Iris pigment epithelial cell (primary cell): ENCODE measurements at places on chromosomes 4 and X.

GRCh38 chr4:111494471-111494870 is 650.8 kb upstream of the FAM241A start:
- DNase-seq = peak; percentile 56

- DNase-seq = peak; percentile 38
Observed at GRCh38 chrX:130170752-130171445, 863 bp upstream of the RAB33A start.

- DNase-seq = no peak
Observed at GRCh38 chr4:151175754-151176631, 76.6 kb downstream of the RPS3A start.

GRCh38 chr4:57448901-57449300 is 338.7 kb upstream of the IGFBP7 start:
- no peak for DNase-seq

- peak; percentile 23 for DNase-seq
Observed at GRCh38 chrX:102765809-102766208, 45.3 kb downstream of the GPRASP3 start.

DNA sequence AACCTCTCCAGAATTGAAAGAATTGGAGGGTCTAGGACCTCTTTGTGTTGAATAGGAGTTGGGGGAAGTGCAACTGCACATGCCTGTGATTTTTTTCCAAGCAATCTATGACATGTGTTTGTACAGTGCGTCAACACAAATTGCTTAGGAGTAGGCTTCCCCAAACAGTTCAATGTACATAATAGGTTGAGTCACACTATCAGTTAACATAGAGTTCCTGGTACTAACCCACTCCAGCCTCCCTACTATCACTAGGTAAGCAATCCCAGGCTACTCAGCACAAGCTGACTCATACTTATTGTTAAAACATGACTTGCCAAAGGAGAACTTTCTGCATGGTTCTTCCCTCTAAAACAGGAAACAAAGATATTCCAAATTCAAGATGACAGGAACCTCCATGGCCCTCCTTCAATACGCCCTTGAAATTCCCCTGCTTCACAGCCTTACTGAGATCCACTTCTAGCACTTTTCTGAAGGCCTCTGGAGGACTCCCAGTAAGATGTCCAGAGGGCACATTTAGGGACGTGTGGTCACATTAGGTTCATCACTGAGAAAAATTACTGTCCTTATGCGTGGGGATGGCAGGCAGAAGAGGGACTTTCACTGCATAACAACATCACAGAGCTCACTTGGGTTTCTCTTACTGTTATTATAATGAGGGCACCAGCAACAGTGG is 8.4 kb upstream of the VSIG1 start:
- peak; percentile 90 for DNase-seq

DNA sequence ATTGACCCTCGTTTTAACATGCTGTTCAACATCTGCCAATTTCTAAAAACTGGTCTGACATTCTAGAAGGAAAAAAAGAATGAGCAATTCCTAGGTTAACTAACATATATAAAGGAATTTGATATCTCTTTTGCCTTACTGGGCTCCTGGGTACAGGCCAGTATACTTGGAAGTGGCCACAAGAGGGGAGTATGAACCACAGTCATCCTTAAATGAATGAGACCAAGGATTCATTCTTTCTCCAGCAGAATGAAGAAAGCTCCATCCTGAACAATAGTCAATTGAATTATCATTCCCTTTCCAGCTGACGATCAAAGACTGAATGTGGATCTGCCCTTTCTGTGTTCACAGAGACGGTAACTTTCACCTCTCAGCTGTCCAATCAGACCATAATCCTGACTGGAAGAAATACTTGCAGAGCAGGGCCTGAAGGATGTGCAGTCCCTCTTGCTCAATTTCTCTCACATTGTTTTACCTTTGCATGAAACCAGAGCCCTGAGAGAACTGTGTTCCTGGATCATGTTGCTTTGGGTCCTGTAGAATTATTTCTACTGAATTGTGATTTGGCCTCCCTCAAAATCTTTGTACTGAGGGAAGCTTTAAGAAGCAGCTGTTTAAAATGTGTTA is 14.8 kb upstream of the SPARCL1 start:
- peak; percentile 72 for DNase-seq

DNA sequence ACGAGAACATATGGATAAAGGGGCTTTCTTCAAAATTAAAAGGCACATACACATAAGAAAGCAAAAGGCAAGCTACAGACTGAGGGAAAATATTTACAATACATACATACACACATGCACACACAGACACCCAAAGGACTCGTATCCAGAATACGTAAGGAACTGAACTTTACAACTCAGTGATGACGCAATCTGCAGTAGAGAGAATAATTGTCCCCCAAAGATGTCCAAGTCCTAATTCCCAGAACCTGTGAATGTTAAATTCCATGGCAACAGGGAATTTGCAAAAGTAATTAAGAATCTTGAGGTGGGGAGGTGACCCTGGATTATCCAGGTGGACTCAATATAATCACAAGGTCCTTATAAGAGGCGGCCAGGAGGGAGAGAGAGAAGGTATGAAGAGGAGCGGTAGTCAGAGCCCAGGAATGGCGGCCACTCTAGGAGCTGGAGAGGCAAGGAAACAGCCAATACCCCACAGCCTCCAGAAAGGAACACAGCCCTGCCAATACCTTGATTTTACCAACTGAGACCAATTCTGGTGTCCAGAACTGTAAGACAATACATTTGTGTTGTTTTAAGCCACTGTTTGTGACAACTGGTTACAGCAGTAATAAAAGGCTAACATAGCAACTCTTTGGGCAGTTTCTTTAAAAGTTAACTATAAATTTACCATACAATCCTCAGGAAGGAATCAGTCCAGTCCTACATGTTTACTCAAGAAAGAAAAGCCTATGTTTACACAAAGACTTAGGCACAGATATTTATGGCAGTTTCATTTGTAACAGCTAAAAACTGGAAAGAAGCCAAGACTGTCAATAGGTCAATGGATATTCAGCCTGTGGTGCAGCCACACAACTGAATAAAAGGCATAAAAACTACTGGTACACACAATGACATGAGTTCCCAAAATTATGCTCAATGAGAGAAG is 27.3 kb upstream of the STS start:
- DNase-seq = peak; percentile 80

GRCh38 chr4:168021666-168022065 is 70.7 kb upstream of the ANXA10 start:
- peak; percentile 20 for DNase-seq

DNA sequence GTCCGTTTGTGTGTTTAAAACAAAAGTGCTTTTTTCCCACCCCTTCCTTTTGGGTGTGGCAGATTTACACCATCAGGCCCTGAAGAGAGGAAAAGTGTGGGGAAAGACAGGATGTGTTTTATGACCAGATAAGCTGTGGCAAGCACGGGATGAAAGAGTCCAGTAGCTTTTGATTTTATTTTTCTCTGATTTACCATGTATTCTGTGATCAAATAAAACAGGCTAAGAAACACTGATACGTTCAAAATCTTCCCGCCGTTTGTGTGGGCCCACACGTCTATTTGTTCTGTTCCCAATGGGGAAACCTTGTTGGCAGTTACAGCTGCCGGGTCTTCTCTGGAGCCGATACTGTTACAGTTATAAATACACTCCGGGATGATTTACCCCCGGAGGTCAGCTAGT is 10.8 kb downstream of the LRP2BP start:
- peak; percentile 12 for DNase-seq

GRCh38 chr4:144644368-144645101 is 1.4 kb upstream of the HHIP start:
- no peak for DNase-seq

DNA sequence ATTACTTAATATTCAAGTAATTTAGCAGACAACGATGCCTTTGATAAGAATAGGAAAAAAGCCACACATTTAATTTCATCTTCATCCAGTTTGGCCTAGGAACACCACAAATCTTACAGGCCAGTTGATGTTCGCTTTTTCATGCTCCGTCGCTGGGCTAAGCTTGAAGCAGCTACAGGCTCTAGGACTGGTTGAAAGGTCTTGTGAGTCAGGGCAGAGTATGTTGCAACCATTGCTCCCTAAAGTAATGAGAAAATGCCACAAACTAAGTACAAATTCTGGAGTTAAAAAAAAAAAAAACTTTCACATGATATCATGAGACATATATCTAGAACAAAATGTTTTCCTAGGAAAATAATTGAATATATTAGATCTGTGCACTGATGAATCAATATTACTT is 123.8 kb downstream of the RPS6KA6 start:
- peak; percentile 76 for DNase-seq

GRCh38 chr4:11183356-11183740 is 245.3 kb downstream of the HS3ST1 start:
- no peak for DNase-seq

DNA sequence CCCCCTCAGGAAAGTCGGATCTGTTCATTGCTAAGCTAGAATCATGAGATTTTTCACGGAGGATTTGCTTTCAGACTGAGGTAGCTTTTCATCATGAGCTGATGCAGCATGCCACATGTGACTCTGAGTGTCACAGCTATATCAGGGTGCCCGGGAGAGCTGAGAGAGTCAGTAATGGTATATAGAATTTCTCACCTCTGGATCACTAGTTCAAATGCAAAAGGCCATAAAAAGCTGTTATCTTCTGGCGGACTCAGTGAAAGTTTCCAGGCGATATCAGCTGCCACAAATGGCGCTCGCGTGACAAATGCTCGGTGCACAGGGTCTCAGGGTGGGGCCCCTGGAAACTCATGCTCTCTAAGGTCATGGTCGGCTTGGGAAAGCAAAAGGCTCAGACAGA is 150.1 kb downstream of the DHX15 start:
- DNase-seq = no peak

- DNase-seq = no peak
Observed at GRCh38 chr4:2276581-2277325, 14.8 kb upstream of the MXD4 start.

DNA sequence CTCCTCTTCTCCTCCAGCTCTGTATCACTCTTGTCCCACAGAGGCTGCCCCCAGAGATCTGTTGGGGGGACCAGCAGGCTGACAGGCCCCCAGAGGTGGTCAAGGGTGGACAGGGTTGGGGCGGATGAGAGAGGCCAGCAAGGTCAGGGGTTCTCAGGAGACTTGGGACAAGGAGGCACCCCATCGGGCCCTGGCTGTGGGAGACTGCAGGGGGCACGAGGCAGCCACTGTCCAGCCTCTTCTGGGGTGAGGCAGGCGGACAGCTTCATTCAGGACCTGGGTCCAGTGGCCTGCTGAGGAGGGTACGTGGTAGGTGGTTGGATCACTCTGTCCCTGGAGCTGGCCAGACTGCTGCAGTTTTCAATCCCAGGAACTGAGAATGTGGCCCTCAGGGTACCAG is 24.6 kb downstream of the ETDB start:
- no peak for DNase-seq

- no peak for DNase-seq
Observed at GRCh38 chr4:45518832-45519231, 605.0 kb downstream of the GABRG1 start.

GRCh38 chr4:168656946-168657473 is 160.2 kb downstream of the PALLD start:
- no peak for DNase-seq

- DNase-seq = no peak
Observed at GRCh38 chr4:116880625-116881024, 204.8 kb downstream of the TRAM1L1 start.

DNA sequence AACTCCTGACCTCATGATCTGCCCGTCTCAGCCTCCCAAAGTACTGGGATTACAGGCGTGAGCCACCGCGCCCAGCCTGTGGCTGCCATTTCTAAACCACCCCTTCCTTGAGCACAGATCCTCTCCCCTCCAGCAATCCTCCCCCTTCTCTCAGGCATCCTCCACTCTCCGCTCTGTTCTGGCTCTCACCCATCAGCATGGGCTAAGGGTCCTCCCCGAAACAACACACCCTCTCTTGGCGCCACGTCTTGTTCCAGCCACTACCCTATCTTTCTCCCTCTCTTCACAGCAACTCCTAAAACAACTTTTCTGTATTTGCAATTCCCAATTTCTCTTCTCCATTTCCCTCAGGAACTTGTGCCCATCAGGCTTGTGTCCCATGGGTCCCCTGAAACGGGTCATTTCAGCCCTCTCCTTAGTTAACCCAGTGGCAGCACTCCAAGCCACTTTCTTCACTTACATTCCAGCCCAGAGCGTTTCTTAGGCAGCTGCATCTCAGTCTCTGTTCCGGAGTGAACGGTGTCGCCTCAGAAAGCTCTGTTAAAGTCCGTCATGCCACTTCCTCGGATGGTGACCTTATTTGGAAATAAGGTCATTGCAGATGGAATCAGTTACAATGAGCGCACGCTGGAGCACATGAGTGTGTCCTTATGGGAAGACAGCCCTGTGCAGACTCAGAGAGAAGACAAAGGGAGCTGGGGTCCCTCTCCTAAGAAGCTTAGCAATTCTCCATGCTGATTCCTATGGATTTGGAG is 28.3 kb upstream of the CLDN24 start:
- no peak for DNase-seq

GRCh38 chrX:130874751-130875150 is 28.3 kb downstream of the ENOX2 start:
- peak; percentile 46 for DNase-seq
